ENCODE measurements at places on chromosomes 4 and X.

- DNase-seq, result no peak
Measured at GRCh38 chrX:12115377-12115776, 22.9 kb upstream of the FRMPD4 start.

DNA sequence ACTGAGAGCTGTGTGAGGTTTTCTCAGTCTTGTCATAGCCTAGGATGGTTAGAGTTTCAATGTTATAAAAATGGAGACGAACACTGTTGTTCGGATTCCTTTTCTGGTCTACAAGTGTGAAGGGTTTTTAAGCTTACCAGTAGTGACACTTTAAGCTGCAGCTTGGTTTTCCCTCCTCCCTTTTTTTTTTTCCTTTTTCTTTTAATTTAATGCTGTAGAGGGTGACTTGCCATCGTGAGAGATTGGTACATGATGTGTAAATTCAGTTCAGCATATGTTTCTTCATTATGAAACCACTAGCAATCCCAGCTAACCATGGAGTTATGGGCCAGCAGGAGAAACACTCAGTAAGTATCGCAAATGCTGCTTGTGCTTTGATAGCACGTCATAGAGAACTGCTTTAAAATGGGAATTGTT, 165.0 kb downstream of the RAPGEF2 start:
- DNase-seq, result no peak

DNA sequence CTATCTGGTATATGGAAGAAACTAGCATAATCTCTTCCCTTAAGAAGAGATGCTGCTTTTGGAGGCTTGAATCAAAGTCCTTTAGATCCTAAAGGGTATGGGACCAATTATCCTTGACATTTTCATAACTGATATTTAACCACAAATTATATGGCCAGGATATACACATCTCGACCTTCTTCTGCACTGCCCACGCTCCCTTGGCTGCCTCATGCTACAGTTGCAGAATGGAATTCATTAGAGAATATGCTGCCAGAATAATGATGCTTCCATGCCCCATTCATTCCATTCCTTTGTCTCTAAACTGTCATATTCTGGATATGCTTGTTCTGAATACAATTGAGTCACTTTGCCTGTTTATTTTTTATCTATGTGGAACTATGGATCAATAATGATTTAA, 157.1 kb upstream of the PACRGL start:
- DNase-seq, result no peak

- no peak for DNase-seq
Measured at GRCh38 chrX:4994855-4995254, 1233.8 kb downstream of the NLGN4X start.

DNA sequence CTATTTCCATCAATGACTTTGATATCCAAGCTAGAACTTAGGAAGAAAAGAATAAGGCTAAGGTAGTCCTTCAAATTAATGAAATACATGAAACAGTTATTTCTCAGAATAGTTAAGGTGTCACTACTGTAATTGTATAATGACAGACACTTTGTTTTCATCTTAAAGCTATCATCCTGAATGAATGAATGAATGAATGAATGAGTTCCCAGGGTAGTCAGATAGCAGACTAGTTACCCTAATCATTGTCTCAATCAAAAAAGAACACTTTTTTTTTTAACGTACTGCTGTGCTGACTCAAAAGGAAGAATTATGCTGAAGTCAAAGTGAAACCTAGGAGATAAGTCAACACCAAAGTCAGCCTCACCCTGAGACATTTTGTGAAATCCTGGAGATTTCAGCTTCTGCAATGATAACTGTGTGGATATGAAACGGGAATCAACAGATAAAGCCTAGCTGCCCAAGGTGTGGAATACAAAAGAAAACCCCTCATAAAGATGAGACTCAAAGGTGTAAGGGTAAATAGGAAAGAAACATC, 68.3 kb upstream of the CNKSR2 start:
- no peak for DNase-seq

DNA sequence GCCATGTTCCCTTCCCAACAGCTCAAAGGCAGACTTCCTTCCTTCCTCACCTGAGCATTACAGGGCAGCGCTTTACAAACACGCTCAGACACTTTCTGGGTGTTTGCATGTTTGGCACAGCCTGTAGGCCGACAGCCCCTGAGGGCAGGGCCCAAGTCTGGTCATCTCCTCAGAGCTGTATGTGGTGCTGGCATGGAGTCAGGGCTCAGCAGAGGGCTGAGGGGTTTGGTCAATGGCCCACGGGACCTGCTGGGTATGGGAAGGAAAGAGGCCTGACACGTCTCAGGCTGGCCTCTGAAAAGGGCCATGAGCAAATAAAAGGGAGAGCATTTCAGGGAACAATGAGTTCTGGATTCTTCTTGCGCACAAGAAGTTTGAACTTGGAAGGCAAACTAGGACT, 73.8 kb upstream of the MAP3K15 start:
- DNase-seq, result no peak

DNA sequence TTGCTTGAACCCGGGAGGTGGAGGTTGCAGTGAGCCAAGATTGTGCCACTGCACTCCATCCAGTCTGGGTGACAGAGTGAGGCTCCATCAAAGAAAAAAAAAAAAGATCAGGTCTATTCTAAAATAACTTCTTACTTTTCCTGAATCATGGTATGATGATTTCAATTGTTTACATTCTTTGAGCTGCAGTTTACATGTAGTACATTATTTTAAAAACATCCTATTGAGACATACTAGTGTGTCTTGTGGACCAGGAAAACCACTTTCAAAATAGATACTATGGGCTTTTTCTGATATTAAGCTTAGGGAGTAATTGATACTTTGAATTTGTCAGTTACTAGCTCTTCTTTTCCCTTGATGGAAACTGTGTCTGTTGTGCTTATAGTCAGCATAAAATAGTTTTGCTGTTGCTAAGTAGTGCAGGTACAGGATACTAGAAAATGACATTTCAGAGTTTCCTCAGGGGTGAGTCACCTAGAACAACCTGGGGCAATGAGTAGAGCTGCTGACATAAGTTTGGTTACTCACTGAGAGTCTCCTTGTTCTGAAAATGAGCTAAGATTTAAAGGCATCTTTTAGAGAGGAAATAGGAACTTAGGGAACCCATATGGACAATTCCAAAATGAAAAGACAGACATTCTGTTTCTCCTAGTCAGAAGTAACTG, 53.2 kb upstream of the C4orf54 start:
- DNase-seq, result no peak

- no peak for DNase-seq
Measured at GRCh38 chrX:37491686-37492085, 79.8 kb upstream of the LANCL3 start.

- DNase-seq, result no peak
Measured at GRCh38 chrX:38717871-38718270, 83.4 kb upstream of the MID1IP1 start.

Measured in NK-92 treated with Interleukin-12 subunit alpha and Interleukin-12 subunit beta, amount 100 ng/mL, for 24 hours (cell line).